ENCODE measurements at places on chromosomes 13 and 19.

DNA sequence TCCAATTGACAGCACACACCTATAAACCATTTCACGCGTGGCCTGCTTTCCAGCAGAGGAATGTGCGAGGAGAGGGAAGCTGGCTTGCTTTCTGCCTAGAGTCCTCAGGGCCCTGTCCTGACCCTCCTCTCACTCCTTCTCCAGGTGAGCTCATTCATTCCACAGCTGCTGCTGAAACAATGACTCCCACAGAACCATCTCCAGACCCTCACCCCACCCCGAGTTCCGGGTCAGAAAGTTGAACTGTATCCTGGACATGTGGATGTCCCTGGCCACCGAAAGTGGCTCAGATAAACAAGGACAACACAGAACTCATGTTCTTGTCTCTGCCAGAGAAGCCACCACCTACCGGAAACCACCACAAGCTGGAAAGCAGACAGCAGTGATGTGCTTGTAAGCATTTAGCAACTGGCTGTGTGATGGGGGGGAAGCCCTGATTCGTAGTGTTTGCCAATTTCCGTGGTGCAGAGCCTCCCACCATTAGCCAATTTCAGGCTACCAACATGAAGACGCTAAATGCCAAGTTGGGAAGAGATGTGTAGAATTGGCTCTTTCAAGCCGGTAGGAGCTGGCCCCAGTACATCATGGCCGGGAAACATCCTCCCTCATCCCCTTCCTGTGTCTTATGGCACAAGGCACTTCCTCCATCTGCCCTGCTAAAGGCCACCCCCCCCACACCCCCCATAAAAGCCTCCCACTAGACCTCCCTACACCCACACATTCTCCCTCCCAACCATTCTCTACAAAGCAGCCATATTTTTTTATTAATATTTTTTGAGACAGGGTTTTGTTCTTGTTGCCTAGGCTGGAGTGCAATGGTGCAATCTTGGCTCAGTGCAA, 5.0 kb downstream of the SYCE2 start:
- no peak for DNase-seq

- peak; percentile 75 for DNase-seq
Observed at GRCh38 chr13:50809133-50810090, 34.1 kb downstream of the DLEU7 start.

DNA sequence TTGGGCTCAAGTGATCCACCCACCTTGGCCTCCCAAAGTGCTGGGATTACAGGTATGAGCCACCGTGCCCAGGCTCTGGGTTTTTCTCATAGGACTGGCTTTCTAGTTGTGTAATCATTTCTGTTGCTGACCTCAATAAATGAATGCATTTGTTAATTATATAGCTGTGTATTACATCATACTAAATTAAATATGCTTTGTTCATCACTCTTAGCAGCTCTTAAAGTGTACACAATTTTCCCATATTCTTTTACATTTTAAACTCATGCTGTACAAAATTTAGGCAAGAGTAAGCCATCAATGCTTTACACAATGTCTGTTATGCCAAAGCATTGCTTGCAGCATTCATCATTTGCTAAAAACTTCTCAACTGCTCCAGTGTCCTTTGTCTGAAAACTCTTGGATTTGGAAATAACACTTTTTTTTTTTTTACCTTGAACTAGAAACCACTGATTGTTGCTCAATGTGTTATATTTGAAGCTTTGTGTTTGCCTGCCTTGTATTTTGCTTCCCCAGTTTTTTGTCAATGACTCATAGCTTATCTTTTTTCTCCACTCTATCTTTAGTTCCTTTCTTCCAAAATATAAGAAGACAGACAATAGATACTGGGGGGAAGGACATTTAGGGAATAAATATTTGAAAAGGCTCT, 31.4 kb downstream of the CCDC122 start:
- DNase-seq = no peak

DNA sequence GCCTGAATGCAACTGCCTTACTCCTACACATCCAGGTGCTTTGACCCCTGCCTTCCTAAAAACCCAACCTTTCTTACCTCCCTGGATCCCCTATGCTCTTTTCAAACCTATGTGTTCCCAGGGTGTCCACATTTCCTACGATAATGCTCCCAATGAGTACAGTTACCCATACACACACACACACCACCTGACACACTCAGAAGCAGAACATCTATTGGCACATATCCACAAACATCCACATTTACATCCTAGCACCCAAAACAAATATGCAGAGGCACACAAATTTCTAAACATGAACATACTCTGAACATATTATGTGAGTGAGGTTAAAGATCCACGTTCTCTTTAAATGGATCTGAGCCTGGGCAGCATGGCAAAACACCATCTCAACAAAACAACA, 22.4 kb upstream of the PLAUR start:
- DNase-seq = no peak

Data from NCI-H1930 (cell line).